ENCODE measurements at places on chromosomes 4 and X.

DNA sequence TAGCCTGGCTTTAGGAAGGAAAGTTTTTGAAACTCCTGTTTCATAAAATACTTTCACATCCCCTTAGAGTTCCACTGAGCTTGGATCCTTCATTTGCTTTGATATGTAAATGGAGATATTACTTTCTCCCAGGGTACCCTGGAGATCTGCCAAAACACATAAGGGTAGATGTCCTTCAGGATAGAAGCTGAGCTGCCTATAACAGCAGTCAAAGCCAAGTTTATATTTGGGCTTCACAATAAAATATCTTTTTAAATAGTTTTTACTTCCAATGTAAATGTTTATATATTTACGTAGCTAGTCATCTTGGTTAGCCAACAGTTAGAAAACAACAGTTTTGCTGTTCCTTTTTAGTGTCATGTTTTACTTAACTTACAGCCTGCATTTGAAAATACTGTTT is 742.3 kb upstream of the POU3F4 start:
- H3K4me3 ChIP-seq = no peak overlapping the region
- DNase-seq = no peak
- H3K4me1 ChIP-seq = no peaks in the 10 kb centered on the region

DNA sequence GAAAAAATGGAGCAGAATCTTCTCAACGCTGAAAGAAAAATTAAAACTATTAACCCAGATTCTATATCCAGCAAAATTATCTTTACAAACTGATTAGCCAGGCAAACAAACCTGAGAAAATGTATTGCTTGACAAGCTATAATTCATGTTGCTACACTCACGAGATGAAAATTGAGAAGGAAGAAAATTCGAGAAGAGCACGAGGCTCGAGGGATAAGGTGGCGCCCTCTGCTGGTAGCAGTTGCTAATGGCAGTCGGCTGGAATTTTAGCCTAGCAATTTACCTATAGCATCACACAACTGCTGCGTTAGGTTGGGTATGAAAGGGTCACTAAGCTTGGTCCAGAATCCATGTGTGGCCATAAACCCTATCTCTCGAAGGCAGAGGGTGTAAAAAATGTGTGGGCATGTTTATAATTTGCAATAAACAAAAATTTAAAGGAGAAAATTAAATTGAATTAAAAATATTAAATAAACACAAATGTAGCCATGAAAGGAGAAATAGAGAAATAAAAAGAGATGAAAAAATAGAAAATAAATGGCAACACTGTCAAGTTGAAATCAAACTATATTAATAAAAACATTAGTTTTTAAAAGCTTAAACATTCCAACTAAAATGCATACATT is 126.6 kb downstream of the PPP4R3C start:
- H3K27ac ChIP-seq = no peak overlapping the region

- H3K36me3 ChIP-seq = no peaks in the 10 kb centered on the region
- no peaks in the 10 kb centered on the region for H3K4me1 ChIP-seq
- H3K4me3 ChIP-seq = no peak overlapping the region
- DNase-seq = no peak
These were observed 202.7 kb downstream of the BANK1 start for GRCh38 chr4:101993002-101993841.

- H3K4me1 ChIP-seq = no peaks in the 10 kb centered on the region
- H3K27me3 ChIP-seq = no peaks in the 10 kb centered on the region
- no peak overlapping the region for H3K27ac ChIP-seq
- no peak for DNase-seq
- H3K4me3 ChIP-seq = no peak overlapping the region
These were observed 17.1 kb downstream of the GABRA2 start for GRCh38 chr4:46372878-46373277.

All from esophagus squamous epithelium (tissue), 5 donors.